ENCODE measurements at places on chromosomes 3 and 15.

DNA sequence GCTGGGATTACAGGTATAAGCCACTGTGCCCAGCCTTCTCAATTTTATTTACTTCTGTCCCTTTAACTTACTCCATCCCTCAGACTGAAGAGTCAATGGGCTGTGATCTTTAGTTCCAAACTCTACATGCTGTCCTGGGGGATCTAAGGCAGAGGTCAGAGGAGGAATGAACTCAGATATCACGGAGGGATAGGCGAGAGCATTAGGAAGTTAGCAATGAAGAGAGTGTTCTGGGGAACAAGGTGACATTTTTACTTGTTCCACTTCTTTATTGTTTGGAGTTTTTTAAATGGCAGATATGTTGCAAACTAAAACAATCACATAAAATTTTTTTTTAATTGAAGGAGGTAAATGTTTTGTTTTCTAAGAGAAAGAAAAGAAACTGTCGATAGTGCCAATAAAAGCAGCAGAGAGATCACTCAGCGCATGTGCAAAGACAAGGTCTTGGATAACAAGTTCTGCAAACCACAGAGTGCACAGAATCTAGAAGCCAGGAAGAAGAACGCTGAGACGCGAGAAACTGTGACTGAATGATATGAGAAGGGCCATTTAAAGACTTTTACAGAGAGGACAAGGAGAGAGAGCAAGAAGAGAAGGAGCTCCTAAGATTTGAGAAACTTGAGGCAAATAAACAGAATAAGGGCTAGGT, 10.8 kb upstream of the CA12 start:
- peak; percentile 53 for DNase-seq

GRCh38 chr3:50393061-50393460, 33.7 kb upstream of the TMEM115 start:
- no peak for DNase-seq

GRCh38 chr3:171172070-171172469, 145.6 kb upstream of the SLC2A2 start:
- DNase-seq, result peak; percentile 47

DNA sequence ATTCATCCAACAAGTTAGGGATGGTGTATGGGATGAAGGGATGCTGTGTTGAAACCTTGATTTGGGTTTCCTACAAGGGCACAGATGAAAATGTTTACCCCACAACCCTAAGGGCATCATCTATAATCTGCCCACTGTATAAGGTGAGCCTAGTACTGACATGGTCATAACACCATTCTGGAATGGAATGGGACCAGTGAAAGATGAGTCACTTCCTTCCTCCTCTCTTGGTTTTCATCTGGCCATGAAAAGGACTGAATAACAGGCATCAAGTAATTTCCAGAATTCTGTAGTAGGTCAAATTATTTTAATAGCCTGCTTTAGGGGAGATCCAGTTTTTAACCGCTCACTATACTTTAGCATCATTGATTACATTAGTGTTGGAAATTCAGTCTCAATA, 538.6 kb downstream of the NR2F2 start:
- DNase-seq, result no peak

- no peak for DNase-seq
Observed at GRCh38 chr15:72599855-72600464, 54.5 kb upstream of the GOLGA6B start.

DNA sequence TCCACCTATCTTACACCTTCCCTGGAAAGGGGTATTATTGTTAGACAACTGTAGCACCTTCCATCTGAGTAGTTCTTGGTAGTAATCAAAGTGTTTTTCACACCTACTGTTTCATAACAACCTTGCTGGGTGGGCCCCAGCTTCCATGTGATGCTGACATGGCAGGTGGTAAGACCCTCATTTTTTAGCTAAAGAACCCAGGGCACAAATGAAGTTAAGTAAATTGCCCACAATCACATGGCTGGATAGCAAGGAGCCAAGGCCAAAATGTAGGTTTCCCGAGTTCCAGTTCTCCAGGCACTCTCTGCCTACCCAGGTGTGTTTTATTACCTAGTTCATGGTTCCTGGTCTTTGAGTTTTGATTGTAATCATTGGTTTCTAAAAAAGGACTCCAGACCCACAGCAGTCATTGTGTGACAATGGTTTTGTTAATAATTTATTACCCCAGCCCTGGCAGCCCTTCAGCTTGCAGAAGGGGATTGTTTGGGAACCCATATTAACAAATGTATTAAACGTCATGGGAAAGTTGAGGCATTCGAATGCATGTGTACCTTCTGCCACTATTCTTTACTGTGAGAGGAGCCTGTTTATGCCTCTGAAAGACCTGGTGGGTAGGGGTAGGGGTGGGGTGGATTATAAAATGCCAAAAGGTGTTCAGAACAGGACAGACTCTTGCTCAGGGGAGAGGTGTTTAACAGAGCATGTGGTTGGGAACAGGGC, 222.2 kb upstream of the BHLHE40 start:
- DNase-seq, result no peak

- DNase-seq, result no peak
Observed at GRCh38 chr3:194849166-194849875, 163.6 kb downstream of the FAM43A start.

GRCh38 chr3:72303926-72304325, 519.0 kb upstream of the PROK2 start:
- DNase-seq, result no peak

GRCh38 chr3:198062068-198062465, 102.0 kb downstream of the LMLN start:
- no peak for DNase-seq

All from natural killer cell (primary cell).